ENCODE measurements at places on chromosomes 7 and 10.
A peak's percentile ranks its signal among the peaks of the same experiment; 100 is the strongest.

- no peak for DNase-seq
These were observed 103.5 kb upstream of the FAM3C start for GRCh38 chr7:121499624-121500023.

- no peak for DNase-seq
These were observed 82.2 kb upstream of the VWDE start for GRCh38 chr7:12485845-12486244.

GRCh38 chr10:49164559-49165188, 23.5 kb downstream of the TMEM273 start:
- peak; percentile 69 for DNase-seq

DNA sequence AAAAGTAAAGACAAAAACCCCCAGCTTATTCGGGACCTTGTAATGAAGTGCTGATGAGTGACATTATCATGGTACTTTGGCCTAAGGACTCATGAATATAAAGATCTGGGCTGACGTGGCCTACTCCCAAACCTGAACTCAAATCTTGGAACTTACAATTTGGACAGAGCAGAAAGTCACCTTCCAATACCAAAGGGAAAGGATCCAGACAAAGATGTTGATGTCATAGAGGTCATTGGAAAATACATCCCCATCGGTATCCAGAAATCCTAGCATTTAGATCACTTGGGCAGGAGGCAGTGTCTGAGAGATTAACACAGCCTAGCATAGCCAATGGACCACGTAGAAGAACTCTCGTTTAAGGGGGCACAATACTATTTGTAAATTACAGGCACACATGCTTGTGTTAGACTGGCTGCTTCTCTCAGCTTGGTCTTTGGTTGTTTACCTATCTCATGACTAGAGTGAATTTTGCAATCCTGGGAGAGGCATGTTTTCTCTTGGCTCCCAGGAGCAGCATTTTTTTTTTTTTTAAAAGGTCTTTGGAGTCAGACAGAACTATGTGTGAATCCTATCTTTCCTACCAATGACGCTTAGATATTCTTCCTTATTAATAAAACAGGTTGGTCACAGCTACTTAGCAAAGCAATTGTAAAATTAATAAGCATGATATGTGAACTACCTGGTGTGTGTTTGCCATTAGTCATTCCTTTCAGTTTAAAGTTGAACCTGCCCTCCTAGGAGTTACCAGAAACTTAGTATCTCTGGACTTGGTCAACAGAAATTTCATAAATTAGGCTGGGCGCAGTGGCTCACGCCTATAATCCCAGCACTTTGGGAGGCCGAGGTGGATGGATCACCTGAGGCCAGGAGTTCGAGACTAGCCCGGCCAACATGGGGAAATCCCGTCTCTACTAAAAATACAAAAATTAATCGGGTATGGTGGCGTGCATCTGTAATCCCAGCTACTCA, 27.8 kb upstream of the MRPS33 start:
- no peak for DNase-seq

GRCh38 chr7:39631736-39632308, 8.4 kb downstream of the RALA start:
- no peak for DNase-seq

DNA sequence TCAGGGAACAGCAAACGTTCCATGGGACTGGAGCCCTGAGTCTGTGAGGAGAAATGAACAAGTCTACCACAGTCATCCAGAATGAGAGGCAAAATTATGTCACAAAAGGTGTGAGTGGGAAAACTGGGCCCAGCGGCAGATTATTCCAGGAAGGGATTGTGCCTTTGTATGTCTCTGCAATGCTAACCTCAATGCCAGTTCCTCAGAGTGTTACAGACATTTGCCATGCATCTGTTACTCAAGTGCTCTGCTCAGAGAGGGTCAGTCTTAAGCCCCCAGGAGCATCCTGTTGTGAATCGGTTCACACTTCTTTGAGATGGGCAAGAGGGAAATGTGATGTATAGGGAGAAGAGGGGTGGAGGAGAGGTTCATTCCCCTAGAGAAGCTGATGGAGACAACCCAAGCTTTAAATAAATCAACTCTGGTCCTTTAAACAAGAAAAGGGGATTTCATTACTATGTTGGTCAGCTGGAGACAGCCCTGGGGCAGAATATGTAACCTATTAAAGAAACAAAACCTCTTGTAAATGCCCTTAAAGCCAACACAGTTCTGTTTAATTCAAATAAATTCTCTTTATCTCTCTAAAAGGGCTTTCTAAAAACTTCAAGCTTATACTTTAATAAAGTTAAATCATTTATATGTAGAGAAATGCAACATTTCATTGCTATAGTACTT, 85.9 kb upstream of the GRB10 start:
- DNase-seq, result no peak

GRCh38 chr10:30219971-30220751, 128.9 kb downstream of the MTPAP start:
- peak; percentile 4 for DNase-seq

DNA sequence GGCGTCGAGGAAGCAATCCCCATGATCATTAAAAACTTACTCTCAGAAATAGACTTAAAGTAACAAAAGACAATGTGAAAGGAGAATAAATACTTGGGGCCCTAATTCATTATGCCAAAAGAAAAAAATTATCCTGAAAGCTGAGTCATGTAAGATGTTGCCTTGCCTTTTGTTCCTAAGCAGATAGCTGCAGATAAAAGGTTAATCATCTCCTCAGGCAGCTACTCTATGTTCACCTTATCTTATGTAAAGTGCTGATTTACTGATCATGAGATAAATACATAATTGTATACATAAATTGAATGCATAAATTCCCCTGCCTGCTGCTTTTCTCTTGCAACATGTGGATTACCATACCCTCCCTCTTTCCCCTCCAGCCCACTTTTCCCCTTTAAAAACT, 28.1 kb upstream of the CREB3L2 start:
- DNase-seq, result no peak

GRCh38 chr7:2217206-2217605, 15.5 kb downstream of the MAD1L1 start:
- DNase-seq, result no peak

DNA sequence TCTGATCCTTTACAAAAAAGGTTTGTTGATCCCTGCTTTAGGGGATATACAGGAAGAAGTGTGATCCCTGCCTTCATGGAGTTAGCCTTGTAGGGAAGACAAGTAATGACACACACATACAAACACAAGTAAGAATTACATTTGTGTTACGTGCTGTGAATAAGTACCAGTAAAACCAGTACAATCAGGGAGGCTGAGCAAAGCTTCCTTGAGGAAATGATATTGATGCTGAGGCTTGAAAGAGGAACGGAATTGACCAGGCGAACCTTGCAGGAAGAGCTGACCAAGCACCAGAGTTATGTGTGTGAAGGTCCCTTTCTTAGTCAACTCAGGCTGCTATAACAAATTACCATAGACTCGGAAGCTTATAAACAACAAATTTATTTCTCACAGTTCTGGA, 83.6 kb upstream of the CACUL1 start:
- no peak for DNase-seq

DNA sequence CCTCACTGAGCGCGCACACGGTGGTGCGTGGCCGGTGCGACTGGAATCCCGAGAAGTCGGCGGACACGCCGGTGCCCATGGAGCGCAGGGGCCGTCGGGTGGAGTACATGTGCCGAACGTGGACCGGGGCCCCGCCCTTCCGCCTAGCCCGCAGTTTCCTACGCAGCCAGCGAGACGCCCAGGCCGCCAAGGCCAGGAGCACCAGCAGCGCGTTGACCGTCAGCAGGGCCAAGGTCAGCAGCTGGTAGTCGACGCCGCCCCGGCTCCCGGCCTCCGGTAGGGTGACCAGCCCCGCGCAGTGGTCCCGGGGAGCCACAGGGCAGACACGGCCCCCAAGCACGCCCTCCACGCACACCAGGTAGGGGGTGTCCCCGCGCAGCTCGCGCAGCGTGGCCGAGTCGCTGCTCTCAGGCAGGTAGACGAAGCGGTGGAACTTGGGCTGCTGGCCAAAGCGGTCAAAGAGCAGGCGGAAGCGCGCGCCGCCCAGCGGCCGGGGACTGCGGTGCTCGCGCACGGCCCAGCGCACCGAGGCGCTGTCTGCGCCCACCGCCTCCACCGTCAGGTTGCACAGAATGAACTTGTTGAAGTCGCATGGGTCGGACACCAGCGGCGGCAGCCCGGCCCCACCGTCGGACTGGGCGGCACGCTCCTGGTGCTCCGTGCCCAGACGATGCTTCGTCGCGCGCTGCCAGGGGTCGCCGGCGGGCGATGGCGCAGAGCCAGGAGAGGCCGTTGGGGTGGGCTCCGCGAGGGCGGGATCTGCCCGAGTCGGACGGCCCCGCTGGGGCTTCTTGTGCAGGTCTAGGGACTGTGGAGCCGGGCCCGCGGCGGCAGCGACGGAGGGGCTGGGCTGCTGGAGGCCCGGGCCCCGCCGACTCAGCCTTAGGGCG, 2.2 kb downstream of the TRIL start:
- peak; percentile 87 for DNase-seq

DNA sequence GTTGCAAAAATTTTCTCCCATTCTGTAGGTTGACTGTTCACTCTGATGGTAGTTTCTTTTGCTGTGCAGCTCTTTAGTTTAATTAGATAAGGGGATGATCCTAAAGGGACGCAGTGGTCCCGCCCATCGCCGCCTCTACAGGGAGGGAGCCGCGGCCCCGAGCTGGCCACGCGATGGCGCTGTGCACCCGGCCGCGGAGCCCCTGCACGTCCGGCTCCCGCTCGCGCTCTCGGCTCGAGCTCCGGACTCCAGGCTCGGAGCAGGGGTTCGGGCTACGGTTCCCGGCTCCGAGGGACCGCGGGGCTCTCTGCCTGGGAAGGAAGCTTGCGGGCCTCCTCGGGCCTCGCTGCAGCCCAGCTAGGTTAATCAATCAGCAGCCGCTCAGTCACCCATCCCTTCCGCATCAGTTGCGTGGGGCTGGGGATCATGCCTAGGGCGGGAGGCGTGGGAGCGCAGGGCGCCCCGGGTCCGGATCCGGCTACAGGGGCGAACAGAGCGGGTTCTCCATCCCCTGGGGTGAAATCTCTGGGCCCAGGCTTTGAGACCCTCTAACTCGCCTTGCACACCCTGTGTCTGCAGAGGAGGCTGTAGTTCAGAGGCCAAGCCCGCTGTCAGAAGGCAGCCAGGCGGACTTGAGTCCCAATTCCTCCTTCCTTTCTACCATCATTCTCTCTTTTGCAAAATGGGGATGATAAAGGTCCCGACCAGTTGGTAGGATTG, 97.9 kb downstream of the WDR11 start:
- DNase-seq, result peak; percentile 91

- DNase-seq, result no peak
These were observed 5.6 kb downstream of the MGAM start for GRCh38 chr7:142001163-142001874.

DNA sequence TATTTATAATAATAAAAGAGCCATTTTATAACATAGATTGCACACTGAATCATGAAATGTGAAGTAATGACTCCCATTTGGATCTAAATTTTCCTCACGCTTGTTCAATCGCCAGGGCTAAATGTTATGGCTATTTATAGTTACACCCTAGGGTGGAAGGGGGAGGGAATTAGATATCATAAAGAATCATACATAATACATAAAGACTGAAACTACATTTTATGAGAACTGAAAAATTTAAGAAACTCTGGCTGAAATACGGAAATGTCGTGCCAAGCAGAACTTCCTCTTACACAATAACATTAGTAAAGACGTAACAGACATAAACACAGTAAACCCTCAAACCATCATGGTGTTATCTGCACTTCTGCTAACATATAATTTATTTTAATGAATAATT, 327.5 kb upstream of the PHF14 start:
- DNase-seq, result no peak

DNA sequence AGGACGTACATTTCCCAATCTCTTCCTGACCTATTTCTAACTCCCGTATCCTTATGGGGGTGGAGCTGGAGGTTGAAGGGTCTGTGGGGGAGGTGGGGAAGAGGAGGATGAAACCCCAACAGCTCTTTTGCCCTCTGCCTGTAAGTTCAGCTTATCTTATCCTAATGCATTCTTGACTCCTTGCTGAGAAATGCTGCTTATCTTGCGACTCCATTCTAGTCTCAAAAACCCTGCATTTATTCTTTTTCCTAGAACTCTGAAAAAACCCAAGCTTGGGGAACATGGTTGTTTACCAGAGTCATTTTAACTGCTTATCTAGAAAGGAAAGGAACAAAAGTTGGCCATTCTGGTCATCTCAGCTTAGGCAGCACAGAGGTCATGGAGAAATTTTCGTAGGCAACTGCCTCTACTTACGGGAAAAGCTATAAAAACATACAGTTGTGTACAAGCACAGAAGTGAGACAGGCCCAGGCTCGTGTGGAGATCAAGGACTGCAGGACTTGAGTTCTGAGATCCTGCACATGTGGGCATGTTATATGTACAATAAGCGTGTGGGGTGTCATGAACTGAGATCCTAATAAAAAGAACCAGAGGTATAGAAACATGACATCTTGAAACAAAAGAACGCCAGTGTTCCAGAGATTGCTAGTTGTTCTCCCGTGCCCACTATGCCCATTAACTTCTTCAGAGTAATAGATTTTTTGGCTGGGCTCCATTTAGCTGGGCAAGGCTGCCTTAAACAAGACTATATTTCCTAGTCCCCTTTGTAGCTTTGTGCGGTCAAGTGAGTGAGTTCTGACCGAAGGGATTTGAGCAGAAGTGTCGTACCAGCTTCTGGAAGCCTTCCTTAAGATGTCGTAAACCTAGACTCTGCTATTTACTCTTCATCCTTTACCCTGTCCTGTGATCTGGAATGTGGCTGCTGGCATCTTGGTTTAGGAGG, 9.6 kb downstream of the INMT start:
- DNase-seq, result no peak

DNA sequence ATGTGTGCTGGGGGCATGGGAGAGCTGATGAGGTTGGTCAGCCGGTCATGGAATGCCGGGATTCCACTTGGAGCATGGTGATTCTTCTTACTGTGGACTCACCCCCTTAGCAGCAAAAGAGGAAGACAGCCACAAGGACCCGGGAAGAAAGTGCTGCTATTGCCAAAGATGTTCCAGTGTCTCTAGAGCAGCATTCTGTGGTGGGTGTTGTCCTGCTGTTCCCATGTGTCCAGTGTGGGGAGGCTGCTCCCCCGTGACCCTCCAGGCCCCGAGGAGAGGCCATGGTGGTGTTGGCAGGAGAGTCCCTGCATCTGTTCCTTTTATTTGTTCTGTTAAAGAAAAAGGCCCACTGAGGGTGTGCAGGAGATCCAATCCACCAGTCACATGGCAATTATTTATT, 499.4 kb downstream of the RPS24 start:
- no peak for DNase-seq

DNA sequence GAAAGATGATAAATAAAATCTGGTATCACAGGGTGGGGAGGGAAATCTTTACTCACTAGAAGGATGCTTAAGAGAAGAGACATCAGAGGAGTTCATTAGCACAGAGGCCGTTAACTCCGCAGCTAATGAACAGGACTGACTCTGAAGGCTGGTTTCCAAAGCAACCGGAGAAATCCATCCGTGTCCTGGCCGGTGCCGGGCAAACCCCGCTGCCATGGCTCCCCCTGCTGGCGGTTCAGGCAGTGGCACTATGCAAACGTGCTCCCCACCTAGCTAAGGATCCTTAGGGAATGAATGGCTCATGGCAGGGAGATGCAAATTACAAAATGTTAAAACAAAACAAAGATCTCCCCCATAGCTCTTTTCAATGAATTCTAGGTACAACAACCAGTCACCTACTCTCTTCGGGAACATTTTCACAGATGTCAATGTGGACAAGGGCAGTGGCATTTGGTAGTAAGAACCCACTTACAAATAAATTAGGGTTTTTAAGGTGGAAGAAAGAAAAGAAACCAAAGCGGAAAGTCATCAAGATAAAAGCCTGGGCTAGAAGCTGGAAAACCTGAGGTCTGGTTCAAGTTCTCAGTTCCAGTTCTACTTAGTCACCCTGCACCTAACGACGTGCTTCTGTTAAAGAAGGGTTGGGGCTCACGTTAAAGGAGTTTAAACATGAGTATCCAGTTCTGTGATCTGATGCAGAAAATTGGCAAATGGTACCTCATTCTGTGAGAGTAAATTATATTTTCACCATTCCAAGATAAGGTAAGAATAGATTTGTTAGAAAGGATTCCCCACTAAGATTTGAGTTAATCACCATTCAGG, 138.2 kb downstream of the SVIL start:
- DNase-seq, result peak; percentile 93

Measured in endothelial cell (in vitro differentiated cells).